Endothelial cell (in vitro differentiated cells): ENCODE measurements at places on chromosomes 6 and 20.

DNA sequence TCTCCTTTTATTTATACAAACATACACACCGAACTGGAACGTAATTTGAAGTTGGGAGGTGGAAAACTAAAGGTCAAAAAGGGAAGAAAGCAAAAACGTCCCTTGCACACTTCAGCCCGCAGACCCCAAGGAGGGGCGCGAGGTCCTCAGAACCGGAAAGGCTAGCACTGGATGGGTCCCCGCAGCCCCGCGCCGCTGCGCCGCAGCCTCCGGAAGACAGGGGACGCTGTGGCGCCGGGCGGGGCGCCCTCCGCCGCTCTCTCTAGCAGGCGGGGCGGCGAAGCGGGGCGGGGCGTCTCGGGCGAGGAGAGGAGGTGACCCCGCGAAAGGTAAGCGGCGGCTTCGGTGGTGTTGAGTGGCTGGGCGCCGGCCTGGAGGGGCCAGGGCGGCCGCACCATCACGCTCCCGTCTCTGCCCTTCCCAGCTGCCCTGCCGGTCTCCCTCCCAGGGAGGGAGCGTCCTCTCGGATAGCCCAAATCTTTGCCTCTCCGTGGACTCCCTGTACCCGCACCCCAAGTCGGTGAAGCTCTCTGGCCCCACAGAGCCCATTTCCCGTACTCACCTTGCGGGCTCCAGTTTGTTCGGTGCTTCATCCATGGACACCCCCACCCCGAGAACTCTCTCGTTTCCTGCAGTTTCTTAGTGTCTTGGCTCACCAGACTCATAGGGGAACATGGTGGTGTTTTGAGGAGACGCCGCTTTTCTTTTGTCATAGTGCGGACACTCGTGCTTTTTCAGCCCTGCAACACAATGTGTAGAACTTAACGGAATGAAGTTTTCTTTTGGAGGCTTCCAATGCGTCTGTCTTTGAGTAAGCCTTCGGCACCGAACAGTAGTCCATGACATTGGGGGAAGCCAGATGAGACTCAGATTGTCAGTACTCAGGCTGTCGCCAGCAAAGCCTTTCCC, at the start of gene SMIM8:
Gene SMIM8, plus strand, starts transcription at position 285 of the 909 bp plus-strand sequence. CDS start 14,444 bp downstream, outside the sequence.
- peak; percentile 92 for DNase-seq

GRCh38 chr6:90860822-90861601, 274.1 kb upstream of the MAP3K7 start:
- no peak for DNase-seq

DNA sequence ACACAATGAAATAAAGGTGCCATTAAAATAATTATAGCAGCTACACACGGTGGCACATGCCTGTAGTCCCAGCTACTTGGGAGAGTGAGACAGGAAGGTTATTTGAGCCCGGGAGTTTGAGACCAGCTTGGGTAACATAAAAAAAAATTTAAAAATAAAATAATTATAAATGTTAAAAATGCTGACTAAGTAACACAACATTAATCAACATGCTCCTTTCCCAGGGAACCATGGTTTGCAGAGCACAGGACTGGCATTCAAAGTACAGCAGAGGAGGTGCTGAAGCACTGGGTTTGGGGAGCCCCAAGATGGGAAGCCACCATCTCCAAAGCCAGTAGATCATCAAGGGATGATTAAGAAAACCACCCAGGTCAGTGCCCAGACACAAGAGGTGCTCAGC, 51.9 kb downstream of the NFATC2 start:
- no peak for DNase-seq

- DNase-seq: no peak
Observed at GRCh38 chr6:93919365-93919764, 500.0 kb upstream of the EPHA7 start.

- peak; percentile 60 for DNase-seq
Observed at GRCh38 chr6:106339334-106340029, 13.9 kb upstream of the ATG5 start.

DNA sequence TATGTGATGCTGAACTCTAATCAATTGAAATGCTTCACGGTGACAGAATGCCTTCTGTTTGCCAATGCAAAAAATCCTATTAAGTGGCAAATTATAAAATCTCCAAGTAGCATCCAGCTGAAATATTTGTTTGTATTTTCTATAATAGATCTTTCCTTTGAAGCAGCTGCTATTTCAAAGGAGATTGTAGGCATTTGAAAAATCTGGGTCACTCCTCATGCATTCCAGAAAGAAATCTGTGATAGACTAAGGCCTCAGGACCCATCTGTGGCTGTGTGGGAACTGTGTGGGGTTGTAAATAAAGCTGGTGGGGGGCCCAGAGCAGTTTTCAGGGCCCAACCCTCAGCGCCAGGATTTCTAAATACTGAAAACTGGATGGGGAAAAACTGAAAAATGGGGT, 216.9 kb upstream of the ARG1 start:
- no peak for DNase-seq

- no peak for DNase-seq
Observed at GRCh38 chr20:540391-541201, 3.0 kb downstream of the CSNK2A1 start.

DNA sequence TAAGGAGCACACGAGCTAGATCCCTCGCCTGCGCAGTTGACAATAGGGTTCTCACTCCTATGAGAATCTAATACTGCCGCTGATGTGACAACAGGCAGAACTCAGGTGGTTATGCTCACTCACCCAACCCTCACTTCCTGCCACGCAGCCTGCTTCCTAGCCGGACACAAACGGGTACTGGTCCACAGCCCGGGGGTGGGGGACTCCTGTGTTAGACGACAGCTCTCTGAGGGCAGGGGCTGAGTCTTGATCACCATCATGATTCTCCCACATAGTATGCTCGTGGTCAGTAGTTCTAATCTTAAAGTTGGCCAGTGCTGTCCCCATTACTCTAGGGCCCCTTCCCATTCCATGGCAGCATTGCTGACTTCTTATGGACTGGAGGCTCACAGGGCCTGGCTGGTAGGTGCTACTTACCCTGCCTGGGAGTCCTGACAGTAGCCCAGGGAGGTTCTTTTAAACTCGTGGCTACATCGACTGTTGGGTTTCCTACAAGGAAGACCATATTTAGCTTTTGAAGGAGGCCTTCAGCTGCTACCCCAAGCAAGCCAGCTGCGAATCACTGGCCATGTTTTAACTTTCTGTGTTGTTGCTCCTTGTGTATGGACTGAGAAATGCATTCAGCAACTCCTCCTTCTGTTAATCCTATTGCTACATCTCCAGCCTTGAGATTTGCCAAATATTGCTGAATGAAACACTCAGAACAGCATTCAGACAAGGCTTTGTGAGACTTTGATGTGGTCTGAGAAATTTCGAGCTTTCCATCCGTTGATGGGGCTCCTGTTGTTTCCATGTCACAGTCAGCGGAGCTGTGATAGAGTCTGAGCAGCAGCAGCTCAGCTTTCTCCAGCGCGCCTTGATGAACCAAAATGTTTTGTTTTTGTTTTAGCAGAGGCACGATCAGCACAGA, 300.3 kb downstream of the NRN1 start:
- DNase-seq: no peak

- DNase-seq: no peak
Observed at GRCh38 chr6:79671600-79672266, 40.6 kb downstream of the SH3BGRL2 start.

DNA sequence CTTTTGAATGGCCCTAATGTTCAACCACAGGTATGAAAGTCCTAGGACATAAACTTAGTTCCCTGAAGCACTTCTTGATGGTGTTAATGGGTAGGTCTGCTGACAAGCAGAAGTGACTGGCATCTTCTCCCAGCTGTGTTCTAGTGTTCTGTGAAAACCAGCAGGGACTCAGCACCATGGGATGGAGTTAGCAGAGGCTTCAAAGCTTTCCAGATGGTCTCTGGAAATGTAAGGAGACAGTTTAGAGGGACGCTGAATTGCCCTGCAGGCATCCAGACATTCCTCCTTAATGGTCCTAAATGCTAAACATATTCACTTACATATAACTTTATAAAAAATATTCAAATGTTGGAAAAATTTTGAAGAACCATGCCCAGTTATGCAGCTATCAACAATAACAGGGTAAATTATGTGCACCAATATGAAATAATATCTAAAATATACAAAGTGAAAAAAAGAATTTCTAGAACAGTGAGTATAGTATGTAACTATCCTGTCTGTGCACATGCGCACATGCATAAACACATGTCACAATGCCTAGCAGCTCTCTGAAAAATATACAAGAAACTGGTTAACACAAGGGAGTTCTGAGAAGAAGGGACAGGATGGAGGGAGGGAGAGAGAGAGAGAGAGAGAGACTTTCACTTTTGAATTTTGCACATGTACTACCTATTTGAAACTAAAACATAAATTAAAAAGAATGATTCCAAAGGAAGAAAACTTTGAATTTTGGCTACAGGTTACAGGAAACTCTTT, 87.2 kb downstream of the PRDM1 start:
- DNase-seq: no peak

- DNase-seq: peak; percentile 71
Observed at GRCh38 chr6:54717849-54718455, 128.6 kb upstream of the FAM83B start.
